ENCODE measurements at places on chromosomes 3 and 15.
A peak's percentile ranks its signal among the peaks of the same experiment; 100 is the strongest.

DNA sequence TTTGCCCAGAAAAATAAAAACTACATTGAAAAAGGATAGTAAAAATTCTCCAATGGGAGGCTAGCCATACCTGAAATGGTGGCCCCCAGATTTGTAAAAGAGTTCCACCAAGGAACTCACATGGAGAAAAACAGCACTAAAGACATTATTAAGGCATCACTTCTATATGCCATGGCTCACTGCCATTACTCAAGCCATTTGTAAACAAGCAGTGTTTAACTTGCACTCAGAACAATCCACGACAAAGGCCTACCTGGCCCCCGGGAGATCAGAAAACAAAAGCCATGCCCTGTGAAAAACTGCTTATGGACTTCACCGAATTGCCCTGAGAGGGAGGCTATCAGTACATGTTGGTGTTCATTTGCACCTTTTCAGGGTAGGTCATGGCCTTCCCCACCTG lies 19.6 kb downstream of the CCR8 start:
- no peak for ATAC-seq

DNA sequence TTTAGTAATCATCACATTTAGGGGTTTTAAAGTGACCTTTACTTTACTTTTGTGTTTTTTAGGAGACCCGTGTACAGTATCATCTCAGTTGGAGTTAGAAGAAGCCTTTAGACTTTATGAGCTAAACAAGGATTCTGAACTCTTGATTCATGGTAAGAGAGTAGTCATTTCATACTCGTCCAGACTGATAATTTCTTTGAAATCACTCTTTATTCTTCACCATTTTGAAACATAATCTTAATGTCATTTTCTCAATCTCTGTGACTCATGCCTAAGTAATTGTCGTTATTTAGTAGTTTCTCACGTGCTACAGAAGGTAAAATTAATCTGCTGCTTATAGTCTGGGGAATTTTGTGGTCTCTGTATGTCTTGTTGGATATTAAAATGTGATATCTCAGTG lies 37.7 kb downstream of the PRKCI start:
- no peak for ATAC-seq

GRCh38 chr3:12994357-12994606 lies 78.9 kb downstream of the IQSEC1 start:
- peak; percentile 61 for ATAC-seq

- ATAC-seq, result no peak
These were observed 550.2 kb downstream of the PYDC2 start for GRCh38 chr3:192011137-192011536.

GRCh38 chr3:11651477-11651876 lies 7.8 kb upstream of the VGLL4 start:
- no peak for ATAC-seq

GRCh38 chr3:45910892-45911291 lies 24.5 kb downstream of the CCR9 start:
- no peak for ATAC-seq

DNA sequence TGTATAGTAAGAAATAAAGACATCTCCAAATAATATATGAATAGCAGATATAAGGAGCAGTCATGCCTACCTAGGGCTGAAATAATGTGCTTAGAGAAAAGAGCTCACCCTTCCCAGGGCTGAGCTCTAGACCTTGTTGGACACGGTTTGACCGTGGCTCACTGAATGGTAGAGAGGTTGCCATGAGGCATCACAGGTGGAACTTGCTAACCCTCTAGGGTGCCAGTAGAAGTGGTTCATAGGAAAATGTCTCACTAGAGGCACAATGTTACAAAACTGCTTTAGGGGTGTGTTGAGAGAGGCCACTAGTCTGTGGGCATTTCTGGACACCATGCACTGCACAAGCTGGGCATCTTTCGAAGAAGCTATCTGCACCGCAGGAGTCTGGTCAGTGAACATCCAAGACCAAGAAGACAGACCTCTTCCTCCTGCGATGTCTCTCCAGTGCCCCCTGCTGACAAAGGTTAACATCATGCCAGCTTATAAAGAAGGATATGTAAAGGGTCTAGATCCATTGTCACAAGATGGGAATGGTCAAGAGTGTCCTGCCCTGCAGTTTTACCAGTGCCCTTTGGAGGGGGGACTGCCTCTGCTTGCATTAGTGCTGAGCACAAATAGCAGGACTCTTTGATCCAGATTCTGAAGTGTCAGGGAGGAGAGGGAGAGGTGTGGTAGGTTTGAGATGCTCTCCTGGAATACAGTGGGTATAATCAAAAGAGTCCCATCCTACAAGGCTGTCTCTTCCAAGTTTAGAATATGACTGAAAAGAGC lies 266.8 kb downstream of the ZNF385D start:
- ATAC-seq, result peak; percentile 94

GRCh38 chr15:38323895-38324294 lies 71.3 kb downstream of the SPRED1 start:
- no peak for ATAC-seq

GRCh38 chr3:196941729-196942225 lies 551 bp downstream of the NCBP2 start:
- ATAC-seq, result peak; percentile 67

- ATAC-seq, result peak; percentile 97
These were observed 359.7 kb upstream of the ROPN1 start for GRCh38 chr3:124351430-124352148.

DNA sequence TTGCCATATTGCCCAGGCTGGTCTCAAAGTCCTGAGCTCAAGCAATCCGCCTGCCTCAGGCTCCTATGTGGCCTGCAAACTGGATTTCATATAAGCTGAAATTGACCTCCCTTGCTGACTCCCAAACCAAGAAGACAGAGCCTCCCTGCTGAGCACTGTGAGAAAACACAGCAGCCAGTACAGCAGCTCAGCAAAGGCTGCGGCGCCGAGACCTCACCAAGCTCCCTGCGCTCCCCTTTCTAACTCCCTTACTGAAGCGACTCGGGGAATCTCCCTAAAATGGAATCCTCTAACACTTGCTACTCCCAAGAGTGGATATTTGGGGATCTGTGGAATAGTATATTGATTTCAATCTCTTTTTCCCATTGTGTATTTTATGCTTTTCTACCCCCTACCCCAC lies 34.6 kb downstream of the MUC20 start:
- no peak for ATAC-seq

All from SK-N-SH treated with all-trans-retinoic acid at 6 μM for 48 hours (cell line).